ENCODE measurements at places on chromosomes 6 and 20.

DNA sequence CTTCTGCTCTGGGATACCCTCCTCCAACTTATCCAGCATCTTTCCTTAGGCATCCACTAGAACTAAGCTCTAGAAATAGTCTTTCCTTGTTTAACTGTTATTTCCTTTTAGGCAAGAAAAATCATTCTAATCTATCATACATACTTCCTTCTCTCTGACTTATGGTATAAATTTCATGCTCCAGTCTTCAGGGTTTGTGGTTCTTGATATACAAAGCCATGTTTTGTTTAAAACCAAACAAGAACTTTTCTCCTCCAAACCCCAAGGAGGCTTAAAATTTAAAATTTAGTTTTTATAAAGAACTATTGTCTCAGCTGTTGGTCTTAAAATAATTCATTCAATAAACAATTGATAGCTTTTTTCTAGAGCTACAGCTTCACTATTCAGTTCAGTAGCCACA is 77.2 kb downstream of the CD164 start:
- DNase-seq: no peak

GRCh38 chr6:13304580-13305260 is 23.6 kb downstream of the TBC1D7 start:
- no peak for DNase-seq

DNA sequence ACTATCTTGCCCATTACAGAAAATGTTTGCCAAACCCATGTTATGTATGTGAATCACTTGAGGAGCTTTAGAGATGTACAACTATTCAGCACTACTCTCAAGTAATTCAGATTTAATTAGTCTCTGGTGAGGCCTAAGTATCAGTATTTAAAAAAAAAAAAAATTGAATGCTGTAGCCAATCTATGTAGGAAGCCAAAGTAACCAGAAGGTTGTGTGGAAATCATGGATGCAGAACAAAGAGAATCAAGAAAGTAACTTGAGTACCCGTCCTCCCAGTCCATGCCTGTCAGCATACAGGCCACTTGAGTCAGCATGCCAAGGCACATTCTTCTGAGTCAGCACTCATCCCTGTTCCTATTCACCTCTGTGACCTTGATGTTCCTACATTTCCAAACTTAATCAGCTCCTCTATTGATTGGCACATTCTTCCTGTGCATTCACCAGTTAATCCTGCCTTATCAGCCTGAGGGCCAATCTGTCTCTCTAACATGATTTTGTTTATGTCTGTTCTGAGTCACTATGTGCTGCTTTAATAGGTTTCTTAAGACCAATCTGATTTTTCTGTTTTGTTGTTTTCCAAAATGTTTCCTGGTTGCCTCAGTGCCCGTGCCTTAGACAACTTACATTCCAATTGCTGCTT is 165.6 kb downstream of the KCNQ5 start:
- no peak for DNase-seq

DNA sequence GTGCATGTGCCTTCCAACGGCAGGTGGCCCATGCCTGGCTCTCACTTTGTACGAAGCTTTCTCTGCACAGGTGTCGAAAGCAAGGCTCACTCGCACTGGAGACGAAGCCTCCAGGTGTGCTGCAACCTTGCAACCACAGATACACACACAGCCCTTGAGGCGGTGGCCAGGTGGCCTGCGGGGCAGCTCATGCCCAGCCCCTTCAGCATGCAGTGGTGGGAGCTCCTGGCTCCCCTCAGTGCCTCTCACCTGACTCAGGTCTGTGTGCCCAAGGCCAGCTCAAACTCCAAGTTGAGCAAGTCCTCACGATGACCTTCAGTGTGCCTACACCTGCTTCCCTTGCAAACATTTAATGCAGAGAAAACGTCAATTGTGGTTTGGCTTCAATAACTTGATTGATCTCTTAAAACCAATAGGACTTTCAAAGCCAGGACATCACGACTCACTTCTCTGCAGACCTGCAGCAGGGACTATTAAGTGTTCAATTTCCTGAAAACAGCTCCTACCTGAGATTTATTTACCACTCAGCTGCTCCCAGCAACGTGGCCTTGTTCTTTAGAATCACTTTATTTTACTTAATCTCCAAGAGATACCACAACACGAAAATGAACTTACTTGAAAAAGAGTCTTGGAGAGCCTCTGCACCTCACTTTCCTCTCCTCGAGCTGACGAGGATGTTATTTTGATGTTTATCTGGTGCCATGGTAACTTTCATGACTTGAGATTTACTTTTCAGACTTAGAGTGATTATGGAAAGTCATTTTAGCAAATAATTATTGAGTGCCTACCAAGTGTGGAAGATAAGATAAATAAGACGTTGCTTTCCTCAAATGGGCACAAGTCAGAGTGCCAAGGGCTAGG is 86.3 kb downstream of the SLC22A23 start:
- DNase-seq: no peak

- no peak for DNase-seq
These were observed 99.7 kb upstream of the KCNK16 start for GRCh38 chr6:39422238-39422637.

- no peak for DNase-seq
These were observed 461.9 kb downstream of the QKI start for GRCh38 chr6:163876391-163876790.

GRCh38 chr6:135008072-135008940 is 46.3 kb downstream of the HBS1L start:
- DNase-seq: no peak

DNA sequence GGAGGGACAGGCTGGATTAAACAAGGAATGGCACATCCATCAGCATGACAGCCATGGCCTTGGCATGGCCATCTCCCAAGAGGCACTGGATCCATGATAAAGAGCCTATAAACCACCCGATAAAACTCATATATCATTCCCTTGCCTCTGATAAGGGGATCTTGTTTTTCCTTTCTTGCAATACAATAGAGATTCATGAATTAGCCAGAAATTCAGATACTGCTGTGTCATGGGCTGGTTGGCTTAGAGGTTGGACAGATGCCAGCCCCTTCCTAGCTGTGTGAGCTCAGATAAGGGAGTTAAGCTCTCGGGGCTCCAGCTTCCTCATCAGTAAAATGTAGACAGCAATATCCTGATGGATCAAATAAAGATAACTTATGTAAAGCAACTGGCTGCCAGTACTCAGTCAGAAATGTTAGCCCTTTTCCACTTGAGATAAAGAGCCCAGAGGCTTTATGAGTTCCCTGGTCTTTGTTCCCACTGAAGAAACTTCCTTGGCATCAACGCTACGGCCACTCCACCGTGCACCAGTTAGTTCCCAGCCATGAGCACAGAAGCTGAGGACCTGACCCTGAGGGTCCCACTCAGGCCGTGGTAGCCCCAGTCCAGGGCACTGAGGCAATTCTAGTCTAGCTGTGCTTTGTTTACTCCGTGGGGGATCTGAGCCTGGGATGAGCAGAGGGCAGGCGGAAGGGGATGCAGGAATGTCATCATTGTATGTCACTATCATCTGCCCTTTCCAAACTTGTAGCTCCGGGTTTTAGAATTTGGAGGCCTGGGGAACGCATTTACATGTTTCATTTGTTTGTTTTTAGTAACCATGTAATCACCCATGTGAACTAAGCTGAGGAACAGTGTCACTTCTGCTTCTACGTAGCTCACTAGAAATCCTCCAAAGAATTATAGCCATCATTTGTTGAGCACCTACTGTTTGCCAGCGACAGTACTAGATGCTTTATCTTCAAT is 67.2 kb upstream of the TBC1D7 start:
- no peak for DNase-seq

GRCh38 chr6:36539814-36540568 is 7.3 kb downstream of the STK38 start:
- DNase-seq: no peak

GRCh38 chr20:31593221-31594001 is 11.7 kb upstream of the ID1 start:
- DNase-seq: no peak

Measured in stimulated activated CD8-positive, alpha-beta memory T cell treated with anti-CD3 and anti-CD28 coated beads, Interleukin-4, amount 100 ng/mL, for 4 hours (primary cell).